NCI-H1105 treated with DMSO at 0.1 percent for 48 hours (cell line): ENCODE measurements at places on chromosomes 12 and 14.

DNA sequence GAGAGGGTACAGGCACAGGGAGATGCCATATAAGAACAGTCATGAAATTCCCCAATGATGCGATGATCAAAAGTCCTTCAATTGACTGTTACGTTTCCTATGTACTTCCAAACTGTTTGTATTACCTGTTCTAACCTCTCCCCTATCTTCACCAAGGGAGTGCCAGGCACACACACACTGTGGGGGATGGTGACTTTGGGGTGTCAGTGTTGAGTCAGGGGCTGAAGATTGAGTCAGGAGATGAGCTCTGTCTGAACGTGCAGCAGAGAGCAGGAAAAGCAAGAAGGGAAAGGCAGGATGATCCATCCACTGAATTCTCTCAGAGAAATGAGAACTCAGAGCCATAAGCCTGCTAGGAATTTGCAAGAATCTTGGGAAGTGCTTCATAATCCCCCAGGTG lies 153.4 kb downstream of the EFCAB11 start:
- no peak for DNase-seq

DNA sequence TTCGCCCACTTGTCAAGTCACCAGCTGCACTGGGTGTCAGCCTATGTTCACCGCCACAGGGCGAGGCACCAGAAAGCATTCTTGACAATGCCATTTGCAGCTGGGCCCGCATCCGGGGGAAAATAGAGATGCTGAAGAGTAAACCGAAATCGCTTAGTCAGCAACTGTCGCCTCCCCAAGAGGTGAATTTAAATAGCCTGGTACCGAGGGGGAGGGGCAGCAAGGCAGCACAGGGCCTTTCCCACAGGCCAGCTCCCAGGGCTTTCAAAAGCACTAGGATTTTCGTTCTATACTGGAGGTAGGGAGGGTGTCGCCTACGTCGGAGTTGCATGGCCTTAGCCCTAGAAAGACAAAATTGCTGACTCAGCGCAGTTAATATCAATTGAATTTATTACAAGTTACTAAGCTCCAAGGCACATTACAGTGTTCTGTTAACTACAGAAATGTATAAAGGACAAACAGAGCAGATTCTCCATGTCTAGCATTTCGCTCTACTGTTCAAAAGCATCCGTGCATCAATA lies 4.3 kb downstream of the IRF2BPL start:
- peak; percentile 70 for DNase-seq

- DNase-seq: no peak
Observed at GRCh38 chr12:92556141-92556540, 146.6 kb upstream of the PLEKHG7 start.

DNA sequence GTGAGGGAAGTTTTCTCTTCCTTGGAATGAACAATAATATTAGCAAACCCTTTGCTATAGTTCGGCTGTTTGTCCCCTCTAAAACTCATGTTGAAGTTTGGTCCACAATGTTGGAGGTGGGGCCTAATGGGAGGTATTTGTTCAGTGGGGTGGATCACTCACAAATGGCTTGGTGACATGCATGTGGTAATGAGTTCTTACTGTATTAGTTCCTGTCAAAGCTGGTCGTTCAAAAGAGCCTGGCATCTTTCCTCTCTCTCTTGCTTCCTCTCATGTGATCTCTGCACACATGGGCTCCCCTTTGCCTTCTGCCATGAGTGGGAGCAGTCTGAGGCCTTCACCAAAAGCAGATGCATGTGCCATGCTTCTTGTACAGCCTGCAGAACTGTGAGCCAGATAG lies 13.1 kb upstream of the PPP4R4 start:
- DNase-seq: no peak

GRCh38 chr12:116125956-116126566 lies 151.4 kb downstream of the MED13L start:
- no peak for DNase-seq

GRCh38 chr12:57085999-57086492 lies 2.9 kb upstream of the NAB2 start:
- DNase-seq: no peak

DNA sequence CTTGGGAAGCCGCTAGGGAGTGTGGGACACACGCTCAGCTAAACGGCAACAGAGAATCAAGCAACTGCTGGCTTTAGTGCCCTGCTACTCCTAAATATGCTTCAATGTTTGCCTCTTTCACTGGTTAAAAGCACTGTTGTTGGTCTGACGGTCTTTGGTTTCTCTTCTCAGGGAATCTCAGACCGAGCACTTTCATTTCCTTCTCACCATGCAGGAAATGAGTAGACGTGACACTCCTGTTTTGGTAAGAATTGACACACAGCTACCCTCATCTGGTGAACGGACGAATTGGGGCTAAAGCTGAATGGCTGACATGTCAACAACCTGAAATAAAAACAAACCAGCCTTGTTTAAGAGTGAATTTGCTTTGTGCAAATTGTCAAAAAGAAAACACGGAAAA lies 57.5 kb upstream of the PIWIL1 start:
- DNase-seq: no peak

DNA sequence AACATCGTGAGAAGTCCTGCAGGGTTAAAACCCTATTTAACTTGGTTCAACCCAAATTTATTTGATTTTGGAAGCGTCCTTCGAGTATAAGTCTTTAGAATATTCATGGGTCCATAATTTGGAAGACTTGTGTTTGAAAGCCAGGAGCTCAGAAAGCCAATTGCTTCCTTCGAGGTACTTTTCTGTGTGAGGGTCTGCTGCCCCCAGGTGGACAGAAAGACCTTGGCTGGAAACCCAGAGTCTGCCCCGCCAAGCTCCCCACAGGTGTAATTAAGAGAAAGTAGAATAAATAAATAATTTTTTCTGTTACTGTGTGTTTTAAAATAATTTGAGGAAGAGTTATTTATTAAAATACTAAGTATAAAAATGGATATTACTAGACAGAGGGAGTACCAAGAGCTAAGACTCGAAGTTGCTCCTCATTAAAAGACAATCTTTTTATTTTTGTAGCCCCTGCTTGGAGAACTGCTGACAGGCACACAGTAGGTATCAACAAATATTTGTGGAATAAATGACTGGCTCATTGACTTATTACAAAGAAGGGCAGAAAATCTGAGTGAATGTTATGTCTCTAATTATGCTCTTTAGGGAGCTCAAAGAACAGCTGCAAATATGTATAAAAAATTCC lies 105.8 kb downstream of the PAH start:
- peak; percentile 53 for DNase-seq

GRCh38 chr12:27665704-27666103 lies 30.5 kb upstream of the REP15 start:
- no peak for DNase-seq

DNA sequence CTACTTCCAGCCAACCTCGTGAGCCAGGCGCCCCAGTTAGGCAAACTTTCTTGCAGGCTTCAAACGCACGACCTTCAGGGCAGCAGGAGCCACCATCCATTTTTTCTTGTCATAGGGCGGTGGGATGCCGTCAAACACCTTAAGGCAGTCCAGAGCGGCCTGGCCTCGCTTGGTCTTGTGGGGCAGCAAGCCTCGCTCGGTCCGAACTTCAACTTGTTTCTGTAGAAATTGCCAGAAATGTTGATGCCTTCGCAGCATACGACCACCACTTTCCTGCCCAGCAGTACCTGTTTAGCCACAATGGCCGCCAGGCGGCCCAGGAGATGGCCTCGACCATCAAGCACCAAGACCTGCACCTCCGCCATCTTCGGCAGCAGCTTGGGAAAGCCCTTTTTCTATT lies 474.7 kb downstream of the MDGA2 start:
- DNase-seq: no peak

GRCh38 chr12:100927826-100928225 lies 133.2 kb downstream of the ANO4 start:
- no peak for DNase-seq

DNA sequence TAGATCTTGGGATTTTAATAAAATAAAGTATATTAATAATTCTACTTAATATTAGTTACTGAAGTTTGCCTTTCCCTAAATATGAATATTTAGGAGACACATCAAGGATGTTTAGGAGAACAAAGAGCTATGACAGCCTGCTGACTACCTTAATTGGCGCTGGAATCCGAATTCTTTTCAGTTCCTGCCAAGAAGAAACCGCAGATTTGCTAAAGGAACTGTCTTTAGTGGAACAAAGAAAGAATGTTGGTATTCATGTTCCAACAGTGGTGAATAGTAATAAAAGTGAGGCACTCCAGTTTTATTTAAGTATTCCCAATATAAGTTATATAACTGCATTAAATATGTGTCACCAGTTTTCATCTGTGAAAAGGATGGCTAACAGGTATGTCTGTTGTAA lies 54.5 kb downstream of the MIS18BP1 start:
- no peak for DNase-seq

GRCh38 chr12:13085968-13086686 lies 17.3 kb downstream of the GSG1 start:
- no peak for DNase-seq

GRCh38 chr12:16076970-16077522 lies 165.9 kb downstream of the DERA start:
- no peak for DNase-seq

DNA sequence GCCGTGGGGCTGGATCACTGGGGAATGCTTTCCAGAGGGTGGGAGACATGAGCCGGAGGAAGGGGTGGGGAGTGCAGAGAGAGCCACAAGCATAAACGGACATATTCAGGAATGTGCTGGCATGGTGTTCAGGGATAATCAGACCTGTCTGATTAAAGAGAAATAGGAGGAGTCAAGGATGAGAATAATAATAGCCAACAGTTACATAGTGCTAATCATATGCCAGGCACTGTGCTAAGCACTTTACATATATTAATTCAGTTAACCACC lies 43.7 kb downstream of the LTBP2 start:
- DNase-seq: no peak

GRCh38 chr12:58732894-58733293 lies 187.4 kb downstream of the LRIG3 start:
- no peak for DNase-seq

- no peak for DNase-seq
Observed at GRCh38 chr12:109952160-109952858, 43.9 kb downstream of the GIT2 start.

DNA sequence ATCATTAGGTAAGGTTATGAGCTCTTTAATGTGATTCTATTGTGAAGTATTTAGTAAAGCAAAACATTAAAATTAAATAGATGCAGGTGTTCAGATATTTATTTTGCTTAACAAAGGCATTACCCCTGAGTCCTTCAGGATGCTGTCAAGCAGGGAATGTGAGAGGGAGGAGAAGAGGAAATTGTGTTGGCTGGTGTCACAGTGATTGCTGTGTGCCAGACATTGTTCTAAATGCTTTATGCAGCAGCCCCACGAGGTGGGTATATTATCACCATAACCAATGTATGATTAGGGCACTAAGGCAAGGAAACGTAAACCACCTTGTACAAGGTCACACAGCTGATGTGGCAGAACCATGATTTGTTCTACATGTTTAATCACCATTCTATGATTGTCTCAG lies 80.1 kb downstream of the STAB2 start:
- peak; percentile 36 for DNase-seq

GRCh38 chr14:57295239-57295638 lies 26.5 kb downstream of the AP5M1 start:
- DNase-seq: no peak

GRCh38 chr12:28104903-28105864 lies 85.1 kb upstream of the CCDC91 start:
- DNase-seq: no peak

DNA sequence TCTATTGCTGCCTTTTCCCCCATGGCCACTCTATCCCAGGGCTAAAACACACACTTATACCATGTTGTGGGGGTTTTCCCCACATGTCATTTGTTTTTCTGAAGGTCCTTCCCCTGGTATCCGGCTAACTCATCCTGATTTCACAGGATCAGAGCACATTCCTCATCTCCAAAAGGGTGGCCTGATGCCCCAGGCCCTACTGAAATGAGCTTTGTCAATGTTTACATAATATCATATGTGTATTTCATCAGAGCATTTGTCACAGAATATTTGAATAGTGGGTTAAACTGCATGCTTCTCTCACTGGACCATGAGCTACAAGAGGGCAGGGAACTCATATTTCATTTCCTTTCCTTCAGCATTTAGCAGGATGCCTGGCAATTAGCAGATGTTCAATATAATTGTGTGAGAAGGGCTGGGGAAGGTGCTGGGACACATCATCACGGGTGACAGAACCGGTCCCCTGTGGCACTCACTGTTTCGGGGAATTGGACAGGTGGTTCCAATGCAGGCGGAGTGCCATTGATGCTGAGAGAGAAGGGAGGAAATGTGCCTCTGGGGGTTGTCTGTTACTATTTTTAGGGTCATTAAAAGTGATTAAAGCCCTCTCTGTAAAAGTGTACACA lies 26.8 kb downstream of the EMP1 start:
- DNase-seq: no peak

- peak; percentile 54 for DNase-seq
Observed at GRCh38 chr12:122203301-122204166, at the start of gene B3GNT4. Gene B3GNT4 (plus strand): TSS chr12:122203709. CDS start chr12:122204619, 910 bp downstream.

- no peak for DNase-seq
Observed at GRCh38 chr14:96422992-96423391, 31.1 kb downstream of the AK7 start.

DNA sequence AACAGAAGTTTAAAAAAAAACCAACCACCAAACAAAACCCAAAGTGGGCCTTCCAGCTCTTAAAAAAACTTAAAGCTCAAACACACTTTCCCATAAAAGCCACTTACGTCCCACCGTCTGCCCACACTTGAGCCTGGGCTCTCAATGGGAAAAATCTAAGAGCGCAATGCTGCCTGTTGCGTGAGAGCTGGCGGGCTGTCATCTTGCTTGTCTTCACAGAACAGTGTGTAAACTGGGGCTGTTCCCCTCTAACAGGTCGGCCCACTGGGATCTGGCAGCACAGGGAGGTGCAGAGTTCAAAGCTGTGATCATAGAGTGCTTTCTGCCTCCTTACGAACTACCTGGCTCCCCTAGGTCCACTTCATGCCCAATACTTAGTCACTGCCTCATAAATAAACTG lies 80.0 kb downstream of the DICER1 start:
- DNase-seq: no peak

DNA sequence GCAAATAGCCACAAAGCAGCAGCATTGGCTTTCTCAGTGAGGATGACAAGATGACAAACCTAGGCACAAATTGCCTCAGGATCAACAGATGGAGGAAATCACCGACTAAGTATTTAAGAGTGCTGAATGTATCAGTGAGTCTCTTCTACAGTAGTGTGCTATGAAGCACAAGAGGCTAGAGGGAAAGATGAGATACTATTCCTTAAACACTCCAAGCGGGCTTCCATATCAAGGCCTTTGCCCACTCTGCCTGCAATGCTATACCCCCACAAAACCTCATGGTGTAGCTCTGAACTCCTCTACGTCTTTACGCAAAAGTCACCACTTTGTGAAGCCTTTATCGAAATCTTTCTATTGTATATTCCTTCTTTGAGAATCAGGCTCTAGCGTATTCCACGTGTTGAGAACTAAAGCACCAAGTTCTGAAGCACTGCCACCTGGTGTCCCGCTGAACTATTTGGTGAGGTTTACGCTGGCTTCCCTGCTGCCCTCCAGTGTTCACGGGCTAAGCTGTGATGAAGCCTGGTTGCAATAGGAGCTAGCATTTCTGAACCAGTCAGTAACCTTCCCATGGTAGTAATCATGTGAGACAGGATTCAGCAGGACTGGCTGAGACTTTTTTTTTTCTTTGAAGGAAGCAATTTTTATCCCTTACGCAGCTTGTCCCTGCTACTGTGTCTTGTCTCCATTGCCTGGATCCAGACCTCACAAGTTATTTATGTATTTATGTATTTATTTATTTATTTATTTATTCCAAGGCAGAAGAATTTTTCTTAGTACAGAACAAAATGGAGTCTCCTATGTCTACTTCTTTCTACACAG lies 426.5 kb upstream of the OR4E1 start:
- peak; percentile 28 for DNase-seq
